ENCODE measurements at places on chromosomes 2 and 18. TPM values are rescaled to one million over a fixed set of nuclear protein-coding genes. Genes with fewer than 3 reads are reported as not detected.

- no peak for DNase-seq
Observed at GRCh38 chr18:62070302-62070701, 116.6 kb downstream of the PIGN start.

GRCh38 chr2:65722028-65722778 is 289.8 kb upstream of the SPRED2 start:
- peak; percentile 50 for DNase-seq

DNA sequence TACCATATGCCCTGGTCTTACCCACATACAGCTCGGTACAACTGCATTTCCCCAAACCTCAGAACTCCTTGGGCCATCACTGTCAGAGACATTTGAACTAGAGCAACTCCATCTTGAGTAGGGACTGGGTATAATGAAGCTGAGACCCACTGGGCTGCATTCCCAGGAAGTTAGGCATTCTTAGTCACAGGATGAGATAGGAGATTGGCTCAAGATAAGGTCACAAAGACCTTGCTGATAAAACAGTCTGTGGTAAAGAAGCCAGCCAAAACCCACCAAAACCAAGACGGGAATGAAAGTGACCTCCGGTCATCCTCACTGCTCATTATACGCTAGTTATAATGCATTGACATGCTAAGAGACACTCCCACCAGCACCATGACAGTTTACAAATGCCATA is 131.3 kb downstream of the PIK3C3 start:
- DNase-seq, result no peak

- DNase-seq, result no peak
Observed at GRCh38 chr2:235619544-235619943, 125.7 kb downstream of the AGAP1 start.

DNA sequence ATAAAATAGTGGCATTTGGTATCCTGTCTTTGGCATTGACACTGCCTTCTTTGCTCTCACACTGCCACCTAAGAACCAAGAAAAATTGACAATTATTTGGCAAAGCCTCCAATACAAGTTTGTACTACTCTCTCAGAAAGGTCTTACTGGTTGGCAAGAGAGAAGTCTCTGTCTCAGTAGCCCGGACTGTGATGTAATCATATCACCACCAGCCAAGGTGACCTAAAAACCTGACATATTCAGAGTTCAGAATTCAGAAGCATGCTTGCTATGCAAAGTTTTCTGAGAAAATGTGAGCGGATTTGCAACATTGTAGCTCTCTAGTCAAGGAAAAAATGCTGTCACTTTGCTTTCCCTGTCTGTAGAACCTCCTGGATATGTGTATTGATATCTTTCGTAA is 196.0 kb downstream of the CDH7 start:
- no peak for DNase-seq

- no peak for DNase-seq
Observed at GRCh38 chr18:36075862-36076587, 8.7 kb upstream of the RPRD1A start.

The HOXD1 gene
- 0.21 TPM for total RNA-seq

The GPR39 gene
- total RNA-seq, result not detected

The C2orf15 gene
- total RNA-seq, result not detected

The SKA1 gene
- 0.74 TPM for total RNA-seq

The HOXD8 gene
- 1.2 TPM for total RNA-seq

The PRSS56 gene
- not detected for total RNA-seq

The STON1 gene
- total RNA-seq, result 16.7 TPM

Data from left cardiac atrium (tissue), 4 donors.